GM20000 (cell line): ENCODE measurements at places on chromosomes 2 and 18.

- no peak for DNase-seq
Observed at GRCh38 chr18:71998547-71999097, 545.5 kb downstream of the CBLN2 start.

GRCh38 chr2:127448526-127448925 is 30.3 kb downstream of the PROC start:
- no peak for DNase-seq

DNA sequence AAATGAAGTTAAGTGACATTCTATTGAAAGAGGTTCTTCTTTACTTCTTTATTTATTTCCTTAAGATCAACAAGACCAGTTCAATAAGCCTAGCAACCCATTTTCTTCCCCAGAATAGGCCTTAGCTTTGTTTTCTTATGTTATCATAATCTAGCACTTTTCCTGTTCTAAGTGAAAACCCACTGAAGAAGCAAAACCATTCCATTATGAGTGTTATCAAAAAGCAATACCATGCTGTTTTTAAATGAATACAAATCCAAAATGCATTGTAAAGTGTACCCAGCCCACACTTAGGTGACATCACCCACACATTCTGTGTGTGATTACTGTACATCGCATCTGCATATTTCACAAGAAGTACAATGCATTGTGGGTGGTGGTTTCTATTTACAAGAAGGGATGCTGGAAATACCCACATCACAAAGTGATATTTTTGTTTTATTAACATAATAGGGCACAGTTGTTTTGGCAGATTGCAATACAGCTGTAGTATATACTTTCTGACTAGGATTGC is 679.5 kb downstream of the KCNJ3 start:
- DNase-seq = no peak

DNA sequence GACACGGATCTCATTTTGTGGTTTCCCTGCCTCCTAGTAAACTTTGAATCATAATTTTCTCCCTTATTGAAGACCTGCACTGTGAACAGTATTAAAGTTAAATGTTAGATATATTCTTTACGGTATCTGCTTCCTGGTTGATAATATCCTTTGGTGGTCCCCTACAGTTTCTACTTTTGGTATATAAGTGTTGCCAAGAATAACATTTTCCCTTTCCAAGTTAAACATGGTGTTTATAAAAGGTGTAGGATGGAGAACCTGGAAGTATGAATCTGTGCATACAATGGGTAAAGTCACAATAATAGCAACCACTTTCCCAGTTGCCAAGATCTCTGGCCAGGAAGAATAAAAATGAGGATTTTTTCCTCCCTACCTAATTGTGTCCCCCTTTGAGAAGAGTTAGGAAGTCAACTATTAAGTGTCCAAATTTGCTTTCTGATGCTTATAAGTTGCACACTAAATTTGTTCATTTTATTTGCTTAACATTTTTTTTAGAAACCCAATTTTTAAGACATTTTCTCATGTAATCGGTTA is 201.0 kb upstream of the STK17B start:
- DNase-seq = no peak
